ENCODE measurements at places on chromosomes 7 and 10.

- no peak for DNase-seq
Measured at GRCh38 chr7:159306012-159306411, 161.3 kb upstream of the VIPR2 start.

- no peak for DNase-seq
Measured at GRCh38 chr10:24262929-24263590, 54.1 kb downstream of the KIAA1217 start.

GRCh38 chr10:61923210-61923949 is 21.9 kb downstream of the ARID5B start:
- no peak for DNase-seq

- no peak for DNase-seq
Measured at GRCh38 chr10:89362929-89363328, 14.9 kb upstream of the IFIT1B start.

- DNase-seq = no peak
Measured at GRCh38 chr7:20193873-20194272, 23.3 kb downstream of the MACC1 start.

DNA sequence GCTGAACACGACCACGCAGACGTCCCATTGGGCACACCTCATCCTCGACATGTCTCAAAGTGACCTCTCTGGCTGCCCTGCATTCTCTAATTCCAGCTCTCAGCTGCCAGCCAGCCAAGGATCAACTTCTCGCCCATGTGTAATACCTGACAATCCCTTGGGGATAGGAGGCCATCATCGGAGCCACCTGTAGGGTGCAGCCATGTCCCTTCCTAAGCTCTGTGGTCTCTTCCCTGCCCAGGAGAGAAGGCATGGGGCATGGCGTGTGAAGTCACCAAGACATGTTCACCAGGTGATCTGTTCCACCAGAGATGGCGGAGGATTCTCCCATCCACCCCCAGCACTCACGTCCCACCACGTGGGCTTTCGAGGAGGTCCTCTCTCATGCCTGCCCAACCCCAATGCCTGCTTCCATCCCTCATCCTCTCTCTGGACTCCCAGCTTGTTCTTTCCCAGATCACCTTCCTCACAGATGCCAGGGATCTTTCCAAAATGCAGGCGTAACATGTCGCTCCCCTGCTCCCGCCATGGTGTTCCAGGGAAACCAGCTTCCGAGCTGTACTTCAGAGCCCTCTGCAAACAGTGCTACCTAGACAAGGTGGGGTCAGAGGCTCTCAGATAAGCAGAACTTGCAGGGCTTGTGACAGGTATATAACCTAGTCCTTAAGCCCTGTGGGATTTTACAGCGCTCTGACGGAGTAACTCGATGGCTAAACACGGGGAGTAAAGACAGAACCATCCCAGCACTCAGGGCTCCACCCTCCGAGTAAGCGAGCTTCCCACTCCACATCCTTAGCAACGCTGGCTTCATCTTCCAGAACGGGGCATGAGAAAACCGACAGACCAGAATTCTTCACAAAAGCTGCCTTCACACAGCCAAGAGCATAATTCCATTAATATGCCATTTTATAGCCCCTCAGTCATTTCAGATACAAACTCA is 41.1 kb downstream of the BRI3 start:
- no peak for DNase-seq
